Stimulated activated memory B cell treated with anti-CD40 and anti-IgM and Interleukin-4, amounts not matched to agents 10 μg/mL and 1 μg/mL and 100 μg/mL, for 72 hours (primary cell): ENCODE measurements at places on chromosomes 11 and 22.

- ATAC-seq, result no peak
Measured at GRCh38 chr11:34238533-34238932, 119.3 kb downstream of the ABTB2 start.

DNA sequence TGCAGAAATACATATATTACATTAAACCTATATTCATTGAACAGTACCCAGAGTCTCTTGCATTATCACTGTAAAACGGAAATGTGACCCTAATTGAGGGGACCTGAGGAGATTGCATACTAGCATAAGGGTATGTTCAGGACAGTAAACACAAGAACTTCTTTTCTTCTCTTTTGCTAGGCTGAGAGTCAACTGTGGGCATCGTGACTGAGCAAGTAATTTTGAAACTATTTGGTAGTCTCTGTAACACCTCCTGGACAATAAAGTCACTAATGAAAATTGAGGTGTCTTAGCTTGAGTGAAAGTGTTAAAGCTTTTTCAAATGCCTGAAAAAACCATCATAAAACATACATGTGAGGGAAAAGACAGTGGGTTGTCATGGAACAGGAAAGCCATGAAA is 90.9 kb downstream of the PDHX start:
- peak; percentile 49 for ATAC-seq

- ATAC-seq, result no peak
Measured at GRCh38 chr11:103768816-103769215, 267.6 kb upstream of the DDI1 start.

DNA sequence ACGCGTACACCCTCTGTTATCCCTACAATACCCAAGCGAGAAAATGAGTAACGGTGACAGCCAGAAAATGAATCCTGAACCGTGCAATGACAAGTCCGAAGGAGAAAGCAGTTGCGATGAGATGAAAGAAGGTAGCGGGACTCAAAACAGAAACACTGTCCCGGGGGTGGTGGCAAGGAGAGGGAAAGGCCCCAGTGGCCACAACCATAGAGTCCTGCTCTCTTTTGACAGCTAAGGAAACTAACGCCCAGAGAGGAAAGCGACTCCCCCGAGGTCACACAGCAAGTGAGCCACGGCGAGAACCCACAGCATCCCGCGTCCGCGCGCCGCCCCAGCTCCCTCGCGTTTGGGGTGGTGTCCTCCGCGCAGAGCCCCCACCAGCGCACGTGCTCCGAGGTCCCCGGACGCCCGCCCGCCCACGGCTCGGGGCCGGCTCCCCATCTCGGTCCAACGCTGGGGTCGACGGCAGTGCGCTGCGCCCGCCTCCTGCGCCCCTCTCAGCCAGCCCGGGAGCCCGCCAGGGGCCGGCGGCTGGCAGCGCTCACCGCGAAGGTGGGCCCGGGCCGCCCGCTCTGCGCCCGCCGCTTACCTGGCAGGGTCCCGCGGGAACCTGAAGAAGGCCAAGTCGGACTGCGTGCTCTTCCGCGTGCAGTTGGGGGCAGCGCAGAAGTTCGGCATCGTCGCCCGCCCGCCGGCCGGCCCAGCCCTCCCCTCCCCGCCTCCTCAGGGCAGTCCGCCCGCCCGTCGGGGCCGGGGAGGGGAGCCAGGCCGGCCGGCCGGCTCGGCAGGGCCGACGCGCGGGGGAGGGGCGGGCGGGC is 564 bp downstream of the THAP12 start:
- ATAC-seq, result peak; percentile 32

GRCh38 chr11:69385144-69385820 is 91.3 kb downstream of the MYEOV start:
- no peak for ATAC-seq

DNA sequence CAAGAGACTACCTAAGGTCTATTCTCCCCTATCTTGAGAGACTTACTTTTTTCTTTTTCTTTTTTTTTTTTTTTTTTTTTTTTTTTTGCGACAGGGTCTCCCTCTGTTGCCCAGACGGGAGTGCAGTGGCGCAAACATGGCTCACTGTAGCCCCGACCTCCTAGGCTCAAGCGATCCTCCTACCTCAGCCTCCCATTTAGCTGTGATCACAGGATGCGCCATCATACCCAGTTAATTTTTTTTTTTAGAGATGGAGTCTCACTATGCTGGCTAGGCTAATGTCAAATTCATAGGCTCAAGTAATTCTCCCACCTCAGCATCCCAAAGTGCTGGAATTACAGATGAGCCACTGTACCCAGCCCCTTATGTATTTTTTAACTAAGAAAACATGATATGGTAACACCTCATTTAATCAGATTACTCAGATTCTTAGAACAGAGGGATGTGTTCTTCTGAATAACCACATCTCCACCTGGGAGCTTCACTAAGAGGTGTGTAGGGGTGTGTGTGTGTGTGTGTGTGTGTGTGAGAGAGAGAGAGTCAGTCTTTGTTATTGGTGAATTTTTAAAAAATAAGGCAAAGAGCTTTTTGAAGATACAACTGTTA is 102.9 kb downstream of the USP35 start:
- no peak for ATAC-seq

- ATAC-seq, result no peak
Measured at GRCh38 chr11:129460714-129461113, 85.1 kb downstream of the BARX2 start.

GRCh38 chr11:7612056-7612660 is 61.1 kb downstream of the CYB5R2 start:
- no peak for ATAC-seq

DNA sequence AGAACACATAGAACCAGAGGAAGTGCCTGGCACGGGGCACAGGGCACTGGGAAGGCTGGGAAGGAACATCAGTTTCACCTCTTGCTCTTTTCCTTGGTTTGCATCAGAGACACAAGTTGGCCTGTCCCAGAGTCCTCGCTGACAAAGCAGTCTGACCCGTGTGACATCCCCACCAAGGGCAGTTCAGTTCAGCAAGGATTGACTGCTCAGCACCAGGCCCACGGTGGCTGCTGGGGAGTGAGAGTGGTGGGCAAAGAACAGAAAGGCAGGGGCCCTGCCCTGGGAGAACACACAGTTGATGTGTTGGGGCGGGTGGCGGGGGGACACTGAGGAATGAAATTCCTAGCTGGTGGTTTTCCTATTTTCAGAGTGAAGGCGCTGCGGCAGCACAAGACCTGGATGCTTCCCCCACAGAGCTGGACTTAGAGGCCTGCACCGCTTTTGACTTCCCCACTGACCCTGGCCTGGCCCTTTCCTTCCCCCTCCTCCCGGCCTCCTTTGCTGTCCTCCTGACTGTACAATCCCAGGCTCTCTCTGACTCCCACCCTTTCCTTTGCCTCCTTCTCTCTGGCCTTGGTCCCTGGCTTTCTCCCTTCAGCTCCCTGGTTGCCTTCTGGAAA is 2.2 kb upstream of the TMPRSS13 start:
- no peak for ATAC-seq

- ATAC-seq, result no peak
Measured at GRCh38 chr11:112051768-112052167, 22.0 kb downstream of the PIH1D2 start.

DNA sequence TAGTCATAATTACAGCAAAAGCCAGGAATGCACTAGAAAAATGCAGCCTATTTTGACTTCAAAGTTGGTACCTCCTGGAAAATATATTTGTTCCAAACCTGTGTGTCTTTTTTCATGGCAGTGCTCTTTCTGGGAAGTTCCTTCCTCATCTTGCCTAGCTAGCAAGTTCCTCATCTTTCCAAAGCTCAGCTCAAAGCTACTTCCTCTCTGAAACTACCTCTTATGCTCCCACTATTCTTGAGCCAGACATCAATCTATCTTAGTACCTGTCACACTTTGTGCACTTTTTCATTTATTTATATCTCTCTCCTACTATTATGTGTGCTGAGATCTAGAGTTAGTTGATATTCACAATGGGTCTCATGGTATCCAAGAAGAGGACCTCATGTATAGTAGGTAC is 191.6 kb upstream of the CCDC90B start:
- ATAC-seq, result no peak

DNA sequence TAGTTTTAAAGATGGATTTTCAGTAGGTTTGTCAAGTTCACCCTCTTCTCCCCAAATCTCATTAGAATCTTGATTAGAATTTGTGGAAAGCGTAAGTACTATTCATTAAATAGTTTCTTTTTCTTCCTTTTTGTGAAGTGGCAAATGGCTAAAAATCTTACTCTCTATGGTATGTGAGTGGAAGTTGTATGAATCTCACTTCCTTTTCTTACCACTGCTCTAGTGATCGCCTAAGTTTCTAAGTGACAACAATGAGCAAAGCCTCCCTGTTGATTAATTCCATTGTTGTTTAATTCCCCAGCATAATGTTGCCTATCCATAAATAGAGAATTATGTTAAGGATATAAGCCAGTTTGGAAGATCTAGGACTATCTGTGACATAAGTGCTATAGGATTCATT is 82.7 kb downstream of the PGR start:
- no peak for ATAC-seq

DNA sequence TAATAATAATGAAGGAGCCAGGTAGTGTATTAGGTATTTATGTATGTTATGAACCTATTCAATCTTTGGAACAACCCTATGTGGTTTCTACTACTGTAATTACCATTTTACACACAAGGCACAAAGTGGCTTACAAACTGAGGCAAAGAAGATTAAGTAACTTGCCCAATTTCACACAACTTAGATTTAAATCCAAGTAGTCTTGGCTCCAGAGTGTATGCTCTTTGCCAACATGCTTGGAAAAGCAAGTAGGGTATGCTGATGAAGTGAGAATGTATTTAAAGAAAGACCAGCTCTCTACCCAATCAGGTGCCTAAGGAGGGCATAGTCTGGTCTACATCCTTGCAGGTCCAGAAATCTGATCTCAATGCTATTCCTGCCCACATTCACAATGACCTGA is 463.2 kb downstream of the METTL15 start:
- no peak for ATAC-seq

DNA sequence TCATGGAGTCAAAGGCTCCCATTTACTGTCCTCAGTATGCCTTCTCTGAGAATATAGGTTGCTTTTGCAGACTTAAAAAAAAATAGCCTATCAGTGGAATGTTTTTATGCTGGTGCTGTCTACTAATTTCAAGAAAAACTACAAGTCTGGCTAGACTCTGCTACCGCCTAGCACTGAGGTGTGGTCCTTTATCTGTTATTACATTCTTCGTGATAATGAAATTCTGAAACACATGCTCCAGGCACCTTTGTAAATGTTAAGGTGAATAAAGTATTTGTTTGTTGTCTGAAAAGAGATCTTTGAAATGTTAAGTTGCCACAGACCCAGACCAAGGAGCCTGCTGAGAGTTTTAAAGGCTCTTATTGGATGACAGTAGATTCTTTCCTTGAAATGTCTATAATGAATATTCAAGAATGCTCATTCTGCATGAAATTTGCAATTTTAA is 95.3 kb downstream of the DBX1 start:
- ATAC-seq, result no peak

DNA sequence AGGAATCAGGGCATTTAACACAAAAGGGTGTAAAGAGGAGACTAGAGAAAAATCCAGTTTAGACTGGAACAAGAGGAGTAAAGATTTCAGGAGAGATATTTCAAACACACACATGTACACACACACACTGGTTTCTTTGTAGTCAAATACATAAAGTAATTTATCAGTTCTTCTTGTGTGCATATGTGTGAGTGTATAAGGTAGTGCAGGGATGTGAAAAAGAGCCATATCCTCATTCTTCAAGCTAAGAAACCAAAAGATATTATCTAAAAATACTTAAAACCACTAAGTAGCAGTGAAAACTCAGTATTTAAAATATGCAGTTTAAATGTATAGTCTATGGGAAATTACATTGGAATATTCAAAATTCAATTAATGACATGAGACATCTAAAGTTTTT is 52.5 kb upstream of the CARD18 start:
- ATAC-seq, result no peak

- ATAC-seq, result no peak
Measured at GRCh38 chr11:119885861-119886567, 157.0 kb upstream of the NECTIN1 start.

DNA sequence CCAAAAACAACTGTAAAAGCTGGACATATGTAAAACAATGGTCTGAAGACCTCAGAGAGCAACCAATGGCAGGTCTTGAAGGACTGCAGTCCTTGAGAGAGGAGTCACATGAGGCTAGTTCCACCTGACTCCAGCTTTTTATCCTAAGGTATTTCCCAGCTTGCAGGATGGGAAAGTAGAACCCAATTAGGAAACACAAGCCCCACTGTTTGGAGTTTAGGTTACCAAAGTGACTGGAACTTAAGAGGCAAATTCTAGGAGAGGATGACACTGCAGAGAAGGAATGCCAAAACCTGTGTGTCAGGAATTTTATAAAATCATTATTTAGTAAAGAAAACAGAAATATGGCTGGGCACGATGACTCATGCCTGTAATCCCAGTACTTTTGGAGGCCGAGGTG is 18.4 kb downstream of the OR2AT4 start:
- ATAC-seq, result no peak

DNA sequence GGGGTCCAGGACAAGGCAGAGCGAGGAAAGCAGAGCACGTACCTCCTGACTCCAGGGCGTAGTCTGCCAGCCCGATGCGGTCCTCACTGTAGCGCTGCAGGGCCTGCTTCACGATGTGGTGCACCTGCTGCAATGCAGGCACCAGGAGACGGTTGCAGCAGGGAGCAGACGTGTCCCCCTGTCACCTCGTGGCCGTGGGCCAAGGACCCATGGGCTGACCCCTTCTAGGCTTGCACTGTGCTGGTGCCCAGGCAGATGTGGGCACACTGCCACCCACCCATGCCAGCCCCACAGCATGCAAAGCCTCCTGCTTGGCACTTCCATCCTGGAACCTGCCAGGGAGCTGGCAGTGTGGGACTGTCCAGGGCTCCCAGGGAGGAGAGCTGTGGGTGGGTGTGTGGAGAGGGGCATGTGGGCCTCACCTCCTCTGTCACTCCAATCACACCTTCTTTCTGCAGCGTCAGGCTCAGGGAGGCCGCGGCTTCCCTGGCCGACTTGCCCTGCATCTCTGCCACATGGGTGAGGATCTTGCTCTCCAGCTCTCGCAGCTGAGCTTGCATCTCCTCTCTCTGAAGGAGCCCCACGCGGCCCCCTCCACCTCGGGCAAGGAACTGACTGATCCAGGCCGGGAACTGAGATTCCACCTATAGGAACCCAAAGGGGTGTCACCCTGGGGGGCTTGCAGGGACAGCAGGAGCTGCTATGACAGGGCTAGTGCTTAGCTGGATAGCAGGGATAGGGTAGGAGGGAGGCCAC is 16.3 kb downstream of the SUN2 start:
- ATAC-seq, result no peak

- ATAC-seq, result peak; percentile 16
Measured at GRCh38 chr11:117328375-117329010, 839 bp downstream of the CEP164 start.

DNA sequence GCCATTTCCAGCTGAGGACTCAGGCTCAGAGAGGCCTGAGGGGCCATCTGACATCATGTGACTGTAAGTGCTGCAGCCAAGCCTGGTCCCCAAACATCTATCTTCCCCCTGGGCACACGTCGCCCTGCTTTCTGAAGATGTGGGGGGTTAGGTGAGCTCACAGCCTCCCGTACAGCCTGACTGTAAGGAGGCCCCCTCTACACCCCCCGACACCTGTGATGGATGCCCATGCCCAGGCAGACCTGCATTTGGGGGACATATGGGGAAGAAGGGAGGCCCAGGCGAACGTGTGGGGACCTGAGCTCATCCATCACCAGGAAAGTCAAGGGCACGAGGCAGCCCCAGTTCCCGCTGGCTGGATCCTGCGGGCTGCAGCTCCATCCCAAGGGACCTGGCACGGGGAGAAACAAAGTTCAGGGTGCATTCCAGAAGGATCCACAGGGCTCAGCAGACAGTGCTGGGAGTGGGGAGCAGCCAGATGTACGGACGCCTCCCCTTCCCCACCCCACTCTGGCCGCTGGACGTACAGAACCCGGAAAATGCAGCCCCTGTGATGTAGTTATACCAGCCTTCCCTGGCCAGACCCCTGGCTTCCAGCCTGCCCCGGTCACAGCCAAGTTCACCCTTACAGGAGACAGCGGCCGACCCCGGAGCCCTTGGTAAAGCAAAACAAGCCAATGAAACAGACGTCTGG is 1431.4 kb downstream of the BRD1 start:
- peak; percentile 21 for ATAC-seq
